ENCODE measurements at places on chromosomes 13 and 19.
A peak's percentile ranks its signal among the peaks of the same experiment; 100 is the strongest.

GRCh38 chr13:50459046-50459445 lies 384.4 kb downstream of the DLEU7 start:
- no peak for DNase-seq

DNA sequence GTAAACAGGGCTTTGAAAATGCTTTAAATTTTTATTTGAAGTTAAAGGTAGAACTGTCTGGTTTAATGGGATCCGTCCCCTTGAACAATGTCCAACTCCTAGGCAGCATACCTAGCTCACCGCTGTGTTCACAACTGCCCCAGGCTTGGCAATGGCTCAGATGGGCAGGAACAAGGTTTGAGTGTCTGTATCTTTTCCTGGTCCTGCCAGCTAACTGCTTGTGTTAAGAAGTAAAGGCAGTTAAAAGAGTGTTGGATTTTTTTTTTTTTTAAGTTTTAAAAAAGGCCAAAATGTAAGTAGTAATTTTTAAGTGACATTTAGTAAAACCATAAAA lies 66.7 kb upstream of the FNDC3A start:
- no peak for DNase-seq

- DNase-seq: peak; percentile 79
Measured at GRCh38 chr13:26184791-26185250, 37.3 kb downstream of the RNF6 start.

DNA sequence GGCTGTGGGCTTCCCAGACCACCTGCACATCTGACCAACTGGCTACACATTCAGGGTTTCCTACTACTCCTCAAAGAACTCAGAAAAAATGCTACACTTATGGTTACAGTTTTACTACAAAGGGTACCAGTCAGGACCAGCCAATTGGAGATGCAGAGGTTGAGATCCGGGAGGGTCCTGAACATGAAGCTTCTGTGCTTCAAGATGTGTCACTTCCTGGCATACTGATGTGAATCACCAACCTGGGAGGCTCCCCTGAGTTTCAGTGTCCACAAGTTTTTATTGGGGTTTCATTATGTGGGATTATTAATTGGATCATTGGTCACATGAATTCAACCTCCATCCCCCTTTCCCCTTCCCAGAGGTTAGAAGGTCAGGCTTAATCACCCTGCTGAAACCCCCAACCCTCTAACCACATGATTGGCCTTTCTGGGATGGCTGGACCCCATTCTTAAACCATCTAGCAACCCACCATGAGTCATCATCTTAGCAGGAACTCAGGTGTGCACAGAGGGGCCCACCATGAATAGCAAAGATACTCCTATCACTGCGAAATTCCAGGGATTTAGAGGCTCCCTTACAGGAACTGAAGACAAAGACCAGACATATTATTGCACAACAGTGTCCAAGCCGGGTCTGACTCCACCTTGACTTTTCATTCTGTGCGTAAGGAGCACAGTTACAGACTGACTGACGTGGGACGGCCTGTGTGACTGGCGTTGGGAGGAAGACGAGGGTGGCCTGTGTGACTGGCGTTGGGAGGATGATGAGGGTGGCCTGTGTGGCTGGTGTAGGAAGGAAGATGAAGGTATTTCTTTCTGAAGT lies 90.7 kb downstream of the ATP8A2 start:
- no peak for DNase-seq

- no peak for DNase-seq
Measured at GRCh38 chr19:18659281-18660050, 22.6 kb downstream of the KLHL26 start.

DNA sequence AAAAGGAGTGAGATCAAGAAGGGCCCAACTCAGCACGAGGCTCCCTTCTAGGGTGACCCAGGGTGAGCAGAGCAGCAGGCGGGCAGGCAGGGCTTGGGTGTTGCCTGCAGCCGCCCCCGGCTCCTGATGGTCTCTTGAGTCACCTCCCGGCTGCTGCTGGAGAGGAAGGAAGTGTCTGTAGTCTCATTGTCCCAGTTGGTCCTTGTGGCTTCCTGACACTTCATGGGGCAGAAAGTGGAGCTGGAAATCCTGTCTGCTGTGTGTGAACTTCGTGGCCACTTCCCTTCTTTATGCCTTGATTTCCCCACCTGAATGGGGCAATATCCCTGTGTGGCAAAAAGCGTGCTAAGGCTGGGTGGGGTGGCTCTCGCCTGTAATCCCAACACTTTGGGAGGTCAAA lies 2.5 kb downstream of the MAP1S start:
- DNase-seq: peak; percentile 29

- DNase-seq: no peak
Measured at GRCh38 chr19:12482509-12482886, 2.1 kb downstream of the ZNF709 start.

- DNase-seq: no peak
Measured at GRCh38 chr13:59701261-59701660, 462.5 kb downstream of the DIAPH3 start.

DNA sequence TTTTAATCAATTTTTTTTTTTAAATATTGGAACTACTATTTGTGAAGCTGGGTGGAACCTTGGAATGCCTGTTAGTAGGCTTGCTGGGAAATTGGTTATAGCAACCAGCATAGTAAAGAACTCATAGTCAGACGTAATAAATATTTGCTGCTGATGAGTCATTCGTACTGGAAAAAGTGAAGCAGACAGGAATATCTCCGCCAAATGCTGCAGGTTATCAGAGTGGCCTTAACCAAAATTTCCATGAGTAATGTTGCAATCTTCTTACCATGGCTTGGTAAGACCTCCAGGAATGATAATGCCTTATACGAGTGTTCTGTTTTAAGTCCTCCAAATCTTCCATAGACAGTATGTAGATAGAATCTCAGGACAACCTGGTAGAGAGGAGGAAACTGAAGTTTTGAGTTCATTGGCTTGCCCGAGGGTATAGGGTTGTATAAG lies 34.2 kb downstream of the MBNL2 start:
- DNase-seq: peak; percentile 59

- no peak for DNase-seq
Measured at GRCh38 chr13:36148446-36148845, 17.3 kb upstream of the DCLK1 start.

- no peak for DNase-seq
Measured at GRCh38 chr13:41835871-41836270, 125.0 kb downstream of the VWA8 start.

DNA sequence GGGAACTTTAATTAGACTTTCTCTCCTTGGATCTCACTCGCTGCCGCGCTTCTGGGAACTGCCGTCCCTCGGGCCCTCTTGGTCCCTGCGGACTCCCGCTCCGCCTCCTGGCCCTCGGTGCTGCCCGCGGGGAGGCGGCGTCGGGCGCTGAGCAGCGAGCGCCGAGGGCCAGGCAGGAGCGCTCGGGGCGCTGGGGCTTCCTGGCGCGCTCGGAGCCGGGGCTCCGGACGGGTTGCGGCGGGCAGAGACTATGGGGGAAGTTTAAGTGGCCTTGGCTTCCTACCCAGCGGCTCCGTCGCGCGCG lies 704 bp downstream of the CHST8 start:
- DNase-seq: no peak

DNA sequence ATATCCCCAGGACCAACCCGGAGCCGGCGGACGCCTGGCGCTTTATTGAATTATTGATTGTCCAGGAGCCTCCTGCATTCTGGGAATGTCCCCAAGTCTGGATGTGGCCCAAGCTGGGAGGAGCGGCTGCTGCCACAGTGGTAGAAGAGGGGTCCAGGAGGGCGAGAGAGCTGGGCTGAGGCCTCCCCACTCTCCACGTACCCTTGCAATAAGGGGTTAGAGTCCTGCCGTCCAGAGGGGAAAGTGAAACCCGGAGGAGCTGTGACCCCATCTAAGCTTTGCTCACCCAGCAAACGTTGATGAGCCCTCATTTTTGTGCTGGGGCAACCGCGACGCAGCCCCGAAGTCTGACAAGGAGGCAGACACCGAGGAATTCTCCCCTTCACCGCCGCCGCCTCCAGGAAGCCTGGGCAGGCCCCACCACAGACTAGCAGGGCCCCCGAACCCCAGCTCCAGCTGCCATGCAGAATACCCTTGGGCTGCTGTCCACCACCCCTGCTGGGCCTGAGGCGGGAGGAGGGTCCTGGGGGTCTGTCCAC lies 1.4 kb upstream of the C2CD4C start:
- DNase-seq: no peak

DNA sequence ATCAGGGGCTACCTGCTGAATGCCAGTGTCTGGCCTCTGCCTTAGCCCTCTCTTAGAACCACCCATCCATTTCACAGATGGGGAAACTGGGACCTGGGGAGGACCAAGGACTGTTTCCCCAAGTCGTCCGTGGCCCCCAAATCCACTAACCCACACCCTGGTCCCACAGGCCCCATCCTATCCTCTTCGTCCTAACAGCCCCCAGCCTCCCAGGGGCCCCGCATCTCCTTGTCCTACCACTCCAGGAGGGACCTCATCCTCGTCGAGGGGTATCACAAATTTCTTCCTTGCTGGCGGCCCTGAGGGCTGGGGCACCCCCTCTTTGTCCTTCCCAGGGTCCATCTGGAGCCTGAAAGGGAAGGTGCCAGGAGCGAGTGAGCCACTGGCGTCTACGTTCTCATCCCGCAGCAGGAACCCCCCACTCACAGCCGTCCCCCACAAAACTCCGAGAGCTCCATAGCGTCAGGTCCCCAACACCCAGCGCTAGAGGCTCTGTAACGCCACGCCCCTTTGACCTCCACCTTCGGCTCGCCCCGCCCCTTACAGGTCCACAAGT lies 606 bp downstream of the ERCC1 start:
- DNase-seq: no peak

DNA sequence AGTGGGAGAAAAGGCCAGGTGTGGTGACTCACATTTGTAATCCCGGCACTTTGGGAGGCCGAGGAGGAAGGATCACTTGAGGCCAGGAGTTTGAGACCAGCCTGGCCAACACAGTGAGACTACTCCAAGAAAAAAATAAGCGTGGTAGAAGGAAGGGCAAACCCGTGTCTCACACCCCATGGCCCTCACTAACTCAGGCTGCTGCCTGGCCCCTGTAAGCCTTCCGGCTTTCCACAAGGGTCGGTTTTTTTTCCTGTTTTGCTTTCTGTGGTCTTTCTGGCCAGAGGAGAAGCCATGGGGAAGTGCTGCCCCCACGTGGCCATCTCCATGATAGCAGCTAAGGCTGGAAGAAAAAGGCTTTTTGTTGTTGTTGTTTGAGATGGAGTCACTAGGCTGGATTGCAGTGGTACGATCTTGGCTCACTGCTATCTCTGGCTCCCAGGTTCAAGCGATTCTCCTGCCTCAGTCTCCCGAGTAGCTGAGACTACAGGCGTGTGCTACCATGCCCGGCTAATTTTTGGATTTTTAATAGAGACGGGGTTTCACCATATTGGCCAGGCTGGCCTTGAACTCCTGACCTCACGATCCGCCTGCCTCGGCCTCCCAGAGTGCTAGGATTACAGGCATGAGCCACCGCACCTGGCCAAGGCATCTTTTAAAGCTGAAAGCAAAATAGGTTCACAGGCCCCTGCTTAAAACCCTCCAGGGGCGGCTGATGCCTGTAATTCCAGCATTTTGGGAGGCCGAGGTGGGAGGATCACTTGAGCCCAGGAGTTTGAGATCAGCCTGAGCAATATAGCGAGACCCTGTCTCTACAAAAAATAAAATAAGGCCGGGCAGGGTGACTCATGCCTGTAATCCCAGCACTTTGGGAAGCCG lies 7.5 kb upstream of the ARHGEF18 start:
- DNase-seq: peak; percentile 81

Measured in activated CD4-positive, alpha-beta T cell treated with anti-CD3 and anti-CD28 coated beads, Interleukin-10, Interleukin-2, amounts not matched to agents 100 ng/mL and 50 ng/mL, durations not matched to agents 16 hours and 8 hours (primary cell).